Right ventricle myocardium superior (tissue), 1 donor: ENCODE measurements at places on chromosomes 5 and 9. TPM values are rescaled to one million over a fixed set of nuclear protein-coding genes. Genes with fewer than 3 reads are reported as not detected.

DNA sequence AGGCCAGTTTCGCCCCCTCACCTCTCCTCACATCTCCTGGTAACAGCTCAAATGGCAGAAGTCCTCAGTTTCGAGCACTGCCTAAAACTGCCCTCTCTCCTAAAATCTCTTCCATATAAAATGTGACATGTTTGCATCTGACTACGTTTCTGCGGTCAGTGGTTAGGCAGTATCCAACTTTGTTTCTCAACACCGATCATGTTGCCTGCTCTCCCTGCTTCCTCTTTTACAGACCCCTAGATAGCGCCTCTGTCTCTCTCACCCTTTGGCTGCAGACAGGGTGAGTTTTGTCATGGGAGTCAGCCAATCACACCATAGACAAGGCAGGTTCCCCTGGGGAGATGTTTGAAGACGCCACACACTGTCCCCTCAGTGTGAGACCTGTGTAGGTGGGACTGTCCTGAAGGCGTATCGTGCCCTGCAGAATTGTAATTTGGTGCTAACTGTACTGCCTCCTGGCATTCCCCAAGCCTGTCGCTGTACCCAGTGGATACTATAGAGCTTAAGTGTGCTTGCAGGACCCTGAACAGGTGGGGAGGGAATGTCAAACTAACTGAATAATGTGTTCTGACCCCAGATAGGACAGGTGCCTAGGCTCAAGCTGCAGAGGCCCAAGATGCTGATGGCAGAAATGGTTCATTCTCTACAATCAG lies 1.1 kb downstream of the HEXB start:
- no peak for DNase-seq

GRCh38 chr5:147708708-147709107 lies 73.8 kb downstream of the JAKMIP2 start:
- no peak for DNase-seq

Gene OMD
- 4.2 TPM for total RNA-seq

Gene WNT8A
- not detected for total RNA-seq

Gene ARSK
- 4.1 TPM for total RNA-seq

DNA sequence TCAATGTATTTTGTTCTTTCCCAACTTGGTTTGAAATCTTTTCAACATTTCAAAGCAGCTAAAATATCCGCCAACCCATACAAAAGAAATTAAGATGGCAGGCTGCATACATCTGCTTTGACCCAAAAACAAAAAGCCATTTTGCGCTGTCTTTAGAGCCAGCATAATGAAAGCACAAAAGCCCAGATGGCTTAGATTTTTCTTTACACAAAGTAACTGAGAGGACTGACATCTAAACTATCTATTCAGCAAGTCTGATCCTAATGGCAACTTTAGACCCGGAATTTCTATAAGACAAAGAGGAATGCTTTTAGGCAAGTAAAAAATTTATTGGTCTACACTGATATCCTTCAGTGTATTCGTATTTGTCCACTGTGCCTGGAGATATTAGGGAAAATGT lies 86.3 kb downstream of the MYO10 start:
- DNase-seq = no peak

DNA sequence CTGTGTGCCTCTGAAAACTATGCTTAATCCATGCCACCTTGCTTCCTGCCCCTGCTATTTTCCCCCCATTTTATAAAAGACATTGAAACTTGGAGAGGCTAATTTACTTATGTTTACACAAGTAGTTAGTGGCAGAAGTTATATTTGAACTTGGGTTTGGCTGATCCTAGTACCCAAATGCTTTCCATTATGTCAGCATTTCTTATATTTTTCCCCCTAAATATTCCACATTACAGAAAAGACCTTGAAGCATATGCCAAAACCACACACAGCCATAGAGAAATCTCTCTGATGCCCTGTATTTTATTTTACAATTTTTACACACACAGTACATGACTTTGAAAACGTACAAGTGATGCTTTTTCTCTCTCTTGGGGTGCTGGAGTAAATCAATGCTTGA lies 11.2 kb downstream of the C1QTNF2 start:
- DNase-seq = no peak

- no peak for DNase-seq
Observed at GRCh38 chr5:66828046-66828547, 231.9 kb downstream of the MAST4 start.

DNA sequence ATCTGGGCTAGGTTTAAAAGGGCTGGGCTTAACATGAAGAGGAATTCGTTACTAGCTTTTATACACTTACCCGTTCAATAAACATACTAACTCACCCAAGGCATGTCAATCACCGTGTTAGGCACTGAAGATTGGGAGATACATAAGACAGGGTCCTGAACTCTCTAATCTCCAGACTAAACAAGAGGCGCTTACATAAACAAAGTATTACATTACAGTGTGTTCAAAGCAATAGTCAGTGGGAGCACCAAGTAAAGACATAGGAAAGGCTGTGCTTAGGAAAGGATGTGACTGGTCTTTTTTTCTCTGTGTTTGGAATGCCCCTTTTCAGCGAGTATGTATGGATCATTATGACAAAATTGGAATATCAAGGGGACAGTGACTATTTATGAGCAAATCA lies 203.6 kb upstream of the ADRA1B start:
- no peak for DNase-seq

DNA sequence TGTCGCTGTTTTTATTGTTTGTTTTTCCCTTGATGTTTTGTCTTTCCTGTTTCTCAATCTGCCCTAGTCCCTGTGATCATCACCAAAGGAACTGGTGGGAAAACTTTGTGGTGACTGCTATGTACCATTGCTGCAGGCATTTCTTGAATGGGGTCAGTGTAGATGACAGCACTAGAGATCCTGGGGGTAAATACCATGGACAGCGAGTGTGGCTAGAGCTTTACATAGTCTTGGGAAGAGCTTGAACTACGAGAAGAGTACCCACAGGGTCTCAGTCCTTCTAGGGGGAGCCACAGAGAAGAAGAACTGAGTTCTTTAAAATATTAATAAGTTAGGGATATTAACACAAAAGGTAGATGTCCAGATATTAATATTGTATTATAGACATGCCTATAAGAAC lies 138.8 kb downstream of the PAM start:
- DNase-seq = no peak
